ENCODE measurements at places on chromosomes 3 and 15.

GRCh38 chr3:173988909-173989308 is 591.4 kb downstream of the NLGN1 start:
- DNase-seq: no peak

- DNase-seq: no peak
These were observed 7.1 kb upstream of the SSUH2 start for GRCh38 chr3:8651418-8652323.

DNA sequence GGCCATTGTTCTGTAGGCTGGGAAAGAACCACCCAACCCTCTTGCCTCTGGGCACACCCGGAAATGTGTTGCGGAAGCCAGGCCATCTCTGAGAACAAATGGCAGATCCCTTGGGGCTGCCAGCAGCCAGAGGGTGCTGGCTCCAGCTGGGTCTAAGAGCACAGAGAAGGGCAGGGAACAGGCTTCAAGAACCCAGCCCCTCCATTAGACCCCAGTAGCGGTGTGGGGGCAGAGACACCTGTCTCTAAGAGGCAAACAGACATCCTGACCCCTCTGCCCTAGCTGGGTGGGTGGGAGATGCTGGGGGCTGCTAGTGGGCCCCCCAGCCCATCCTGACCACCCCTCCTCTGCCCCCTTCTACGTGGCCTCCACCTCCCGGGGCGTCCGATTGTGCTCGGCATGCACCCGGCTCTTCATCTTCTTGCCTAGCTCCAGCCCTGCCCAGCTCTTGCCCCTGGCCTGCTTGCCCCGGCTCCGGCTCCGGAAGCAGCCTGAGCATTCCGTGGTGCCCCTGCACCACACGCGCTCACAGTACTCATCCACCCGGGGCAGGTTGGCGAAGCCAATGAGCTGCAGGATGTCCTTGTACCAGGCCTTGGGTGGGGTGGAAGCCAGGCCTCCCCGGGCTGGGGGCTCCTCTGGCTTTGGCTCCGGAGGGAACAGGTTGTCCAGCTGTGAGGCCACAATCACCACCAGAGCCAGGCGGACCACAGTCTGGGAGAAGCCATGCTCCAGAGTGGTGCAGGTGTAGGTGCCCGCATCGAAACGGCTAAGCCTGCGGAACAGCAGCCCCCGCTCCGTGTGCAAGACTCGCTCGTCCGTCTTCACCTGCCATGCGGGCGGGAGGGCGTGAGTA is 9.4 kb downstream of the SEMA3G start:
- no peak for DNase-seq

- no peak for DNase-seq
These were observed 858 bp upstream of the SACM1L start for GRCh38 chr3:45688194-45688881.

DNA sequence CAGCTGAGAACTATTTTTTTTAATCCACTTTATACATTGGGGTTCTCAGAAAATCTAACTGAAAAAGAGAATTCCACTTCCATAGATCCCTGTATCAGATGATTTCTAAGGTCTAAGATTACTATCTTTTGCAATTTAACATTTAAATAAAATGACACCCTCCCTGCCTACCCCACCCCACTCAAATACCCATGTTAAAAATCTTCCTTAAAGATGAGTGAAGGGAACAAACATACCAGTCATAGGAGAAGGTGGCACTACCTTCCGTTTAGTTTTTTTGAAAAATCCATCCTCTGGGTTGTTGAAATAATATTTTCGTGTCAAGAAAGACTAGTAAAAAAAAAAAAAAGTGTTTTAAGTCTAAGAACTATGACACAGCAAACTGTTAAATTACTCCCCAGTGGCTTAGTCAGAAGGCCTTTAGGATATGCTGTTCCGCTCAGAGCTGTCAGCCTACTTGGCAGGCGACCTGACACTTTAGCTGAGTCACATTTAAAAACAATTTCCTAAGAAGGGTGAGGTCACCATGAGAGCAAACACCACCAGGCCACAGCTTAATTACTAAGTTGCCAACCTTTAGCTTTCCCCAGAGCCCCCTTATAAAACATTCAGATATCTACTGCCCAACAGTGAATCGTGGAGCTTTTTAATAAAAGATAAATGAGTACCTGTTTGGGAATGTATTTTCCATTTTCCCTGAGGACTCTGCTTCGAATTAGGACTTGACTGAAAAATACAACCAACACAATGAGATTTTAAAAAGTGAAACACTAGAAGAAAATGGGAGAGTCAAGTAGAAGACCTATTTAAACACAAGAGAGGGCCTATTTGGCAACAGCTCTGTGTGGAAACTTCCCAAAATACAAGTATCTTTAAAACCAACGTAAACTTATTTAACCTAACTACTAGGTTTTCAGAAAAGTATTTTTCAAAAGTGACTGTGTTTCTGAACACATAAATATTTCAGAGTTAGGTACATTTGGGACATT is 9.6 kb downstream of the EMC3 start:
- peak; percentile 97 for DNase-seq

GRCh38 chr3:95911767-95912166 is 902.6 kb upstream of the EPHA6 start:
- no peak for DNase-seq

GRCh38 chr3:159763011-159763601 is 225.5 kb upstream of the IL12A start:
- peak; percentile 66 for DNase-seq

DNA sequence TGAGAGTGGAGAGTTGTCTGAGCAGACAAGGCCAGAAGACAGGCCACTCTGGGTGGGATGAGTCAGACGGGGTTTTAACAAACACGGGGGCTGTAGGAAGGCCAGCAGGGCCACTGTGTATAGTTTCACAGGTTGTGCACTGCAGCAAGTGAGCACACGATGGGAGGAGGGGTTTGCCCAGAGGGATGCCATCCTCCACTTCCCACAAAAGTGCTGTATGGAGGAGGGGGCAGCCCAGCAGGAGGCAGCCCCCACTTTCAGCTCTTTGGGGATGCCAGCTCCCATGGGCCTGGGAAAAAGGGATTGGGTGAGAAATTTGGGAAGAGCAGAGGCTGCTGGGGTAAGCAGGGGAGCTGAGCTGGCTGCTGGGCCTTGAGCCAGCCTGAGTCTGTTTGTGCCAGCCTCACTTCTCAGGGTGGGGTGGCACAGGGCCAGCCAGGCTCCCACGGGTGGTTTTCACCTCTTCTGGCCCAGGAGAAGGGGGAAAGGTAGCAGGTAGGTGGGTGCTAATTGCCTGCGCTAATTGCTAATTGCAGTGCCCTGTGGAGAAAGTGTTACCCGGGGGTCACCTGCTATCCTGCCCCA is 6.7 kb downstream of the ZBTB47 start:
- no peak for DNase-seq

DNA sequence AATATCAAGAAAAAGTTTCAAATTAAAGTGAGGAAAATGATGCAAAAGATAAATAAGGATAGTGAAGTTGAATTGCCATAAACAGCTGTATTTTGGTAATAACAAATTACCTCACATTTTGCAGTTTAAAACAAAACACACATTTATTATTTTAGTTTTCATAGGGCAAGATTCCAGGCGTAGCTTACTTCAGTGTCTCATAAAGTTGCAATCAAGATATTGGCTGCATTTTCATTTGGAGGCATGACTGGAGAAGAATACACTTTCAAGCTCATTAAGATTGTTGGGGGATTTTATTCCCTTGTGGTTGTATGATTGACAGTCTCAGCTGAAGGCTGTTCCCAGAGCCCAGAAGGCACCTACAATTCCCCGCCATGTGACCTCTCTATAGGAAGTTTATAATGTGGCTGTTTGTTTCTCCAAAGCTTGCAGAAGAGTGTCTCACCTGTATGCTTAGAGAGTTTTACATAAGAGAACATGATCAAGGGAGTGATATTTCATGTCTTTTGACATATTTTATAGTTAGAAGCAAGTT is 151.4 kb downstream of the OTOL1 start:
- DNase-seq: no peak

DNA sequence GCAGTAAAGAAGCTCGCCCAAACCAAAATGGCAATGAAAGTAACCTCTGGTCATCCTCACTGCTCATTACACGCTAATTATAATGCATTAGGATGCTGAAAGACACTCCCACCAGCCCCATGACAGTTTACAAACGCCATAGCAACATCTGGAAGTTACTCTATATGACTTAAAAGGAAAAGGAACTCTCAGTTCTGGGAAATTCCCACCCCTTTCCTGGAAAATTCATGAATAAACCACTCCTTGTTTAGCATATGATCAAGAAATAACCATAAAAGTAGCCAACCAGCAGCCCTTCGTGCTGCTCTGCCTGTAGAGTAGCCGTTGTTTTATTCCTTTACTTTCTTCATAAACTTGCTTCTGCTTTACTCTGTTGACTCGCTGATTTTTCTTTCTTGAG is 164.6 kb downstream of the SMAD6 start:
- no peak for DNase-seq

DNA sequence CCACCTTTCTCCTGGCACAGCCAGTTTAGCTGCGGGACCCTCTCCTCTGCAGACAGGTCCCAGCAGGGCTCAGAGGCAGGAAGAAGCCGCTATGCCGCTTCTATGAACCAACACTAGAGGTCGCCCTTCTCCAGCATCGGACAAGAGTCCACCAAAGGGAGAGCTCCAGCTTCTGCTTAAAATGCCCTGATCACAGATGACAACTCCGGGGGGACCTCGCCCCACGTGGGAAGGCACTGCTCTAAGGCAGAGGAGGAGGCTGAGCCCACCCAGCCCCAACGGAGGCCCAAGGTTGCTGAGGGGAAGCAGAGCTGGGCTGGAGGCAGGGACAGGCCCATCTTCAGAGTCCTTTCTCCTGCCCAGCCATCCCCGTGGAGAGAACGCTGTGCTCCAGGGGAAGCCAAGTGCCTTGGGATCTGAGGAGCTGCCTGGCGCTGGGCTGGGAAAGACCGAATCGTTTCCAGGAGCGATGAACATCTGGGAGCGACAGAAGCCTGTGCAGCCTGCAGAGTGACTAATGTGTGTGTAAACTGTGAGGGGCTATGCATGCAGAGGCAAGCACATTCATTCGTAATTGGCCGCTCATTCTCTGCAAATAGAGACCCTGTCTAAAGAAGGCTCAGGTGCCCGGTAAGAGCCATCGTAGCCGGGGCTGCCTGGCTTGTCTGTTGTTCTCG is 43.5 kb upstream of the BDH1 start:
- DNase-seq: peak; percentile 60

GRCh38 chr15:41780266-41780665 is 6.0 kb downstream of the MAPKBP1 start:
- DNase-seq: no peak

DNA sequence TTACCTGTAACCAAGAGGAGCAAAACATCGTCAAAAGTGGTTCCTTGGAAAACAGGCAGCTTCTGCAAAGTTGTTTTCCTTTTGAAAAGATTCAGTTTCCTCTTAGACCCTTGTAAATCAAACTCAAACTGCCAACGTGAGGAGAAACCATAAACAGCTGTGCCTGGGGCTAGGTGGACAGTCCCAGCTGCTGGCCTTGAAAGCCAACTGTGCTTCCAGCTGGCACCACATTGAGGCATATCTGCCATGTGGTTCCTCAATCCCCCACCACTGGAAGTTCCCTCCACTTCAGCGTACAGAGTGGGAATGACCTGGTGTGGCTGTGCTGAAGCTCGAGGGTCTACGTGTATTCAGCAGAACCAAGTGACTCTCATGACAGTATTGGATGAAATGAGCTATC is 40.9 kb downstream of the HRH1 start:
- no peak for DNase-seq

GRCh38 chr3:87173071-87173470 is 54.0 kb upstream of the CHMP2B start:
- DNase-seq: no peak

DNA sequence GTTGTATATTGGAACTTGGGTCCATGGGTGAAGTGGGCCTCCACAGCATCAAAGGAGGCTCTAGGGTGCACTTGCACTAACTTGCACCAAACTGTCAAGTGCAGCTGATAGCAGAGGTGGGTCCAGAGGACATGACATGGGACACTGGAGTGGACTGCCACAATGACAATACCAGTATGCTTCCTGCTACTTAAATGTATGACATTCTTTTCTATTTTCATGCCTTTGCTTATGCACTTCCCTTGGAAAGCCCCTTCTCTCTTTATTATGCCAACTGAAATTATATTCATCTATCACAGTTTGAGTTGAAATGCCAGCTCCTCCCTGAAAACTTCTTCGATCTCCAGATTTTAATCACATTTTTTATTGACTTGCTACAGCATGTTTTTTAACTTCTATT is 101.8 kb downstream of the CFAP20DC start:
- no peak for DNase-seq

GRCh38 chr15:90773485-90773884 is 56.3 kb downstream of the BLM start:
- no peak for DNase-seq

DNA sequence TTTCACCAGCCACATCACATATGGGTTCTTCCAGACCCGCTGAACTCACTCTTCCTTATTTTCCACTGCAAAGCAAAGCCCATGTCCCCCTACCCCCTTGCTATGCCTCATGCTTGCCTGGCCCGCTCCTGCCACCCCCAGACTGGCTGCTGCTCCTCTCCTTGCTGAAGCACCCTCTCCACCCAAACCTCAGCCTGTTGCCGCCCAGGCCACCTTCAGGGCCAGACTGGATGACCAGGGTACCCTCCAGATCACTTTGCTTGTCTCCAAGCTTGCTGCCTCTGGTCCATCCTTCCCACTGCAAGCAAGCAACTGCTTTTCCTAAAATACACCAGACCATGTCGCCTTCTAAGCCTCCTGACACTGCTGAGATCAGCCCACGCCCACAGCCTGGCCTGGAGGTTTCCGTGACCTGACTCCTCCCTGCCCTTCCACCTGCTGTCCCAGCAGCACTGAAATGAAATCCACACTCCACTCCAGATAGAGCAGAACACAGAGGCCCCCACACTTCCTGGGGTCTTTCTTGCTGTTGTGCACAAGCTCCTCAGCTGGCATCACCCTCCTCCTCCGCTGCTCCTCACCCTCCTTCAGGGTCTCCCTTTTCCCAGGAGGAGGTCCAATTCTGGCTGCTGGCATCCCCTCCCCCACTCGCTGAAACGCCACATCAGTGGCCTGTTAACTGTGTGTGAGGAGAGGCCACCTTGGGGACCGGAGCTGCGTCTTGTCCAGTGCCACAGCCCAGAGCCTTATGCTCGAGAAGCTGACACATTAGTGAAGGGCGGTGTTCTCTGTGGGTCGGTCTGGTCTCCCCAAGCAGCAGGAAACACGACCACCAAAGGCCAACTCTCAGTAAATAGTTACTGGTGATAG is 99.1 kb downstream of the ADCY5 start:
- DNase-seq: no peak

GRCh38 chr3:155032918-155033317 is 47.2 kb upstream of the MME start:
- peak; percentile 51 for DNase-seq

DNA sequence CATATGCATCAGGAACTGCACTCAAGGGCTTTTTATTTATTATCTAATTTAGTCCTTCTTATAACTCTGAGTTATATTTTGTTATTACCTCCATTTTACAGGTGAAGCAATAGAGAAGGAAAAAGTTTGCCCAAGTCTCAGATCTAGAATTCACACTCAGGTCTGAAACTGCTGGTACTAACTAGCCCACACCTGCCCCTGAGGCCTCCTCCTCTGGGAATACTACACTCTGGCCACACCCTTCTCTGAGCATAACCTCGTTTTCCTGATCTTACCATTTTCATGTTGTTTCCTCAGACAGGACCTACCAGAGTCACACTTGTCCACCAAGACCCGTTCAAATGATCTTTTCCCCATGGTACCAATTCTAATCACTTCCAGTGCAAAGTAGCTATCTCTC is 94.1 kb upstream of the CHRM5 start:
- DNase-seq: no peak

GRCh38 chr15:34818526-34818925 is 23.2 kb upstream of the ACTC1 start:
- DNase-seq: peak; percentile 49

- DNase-seq: no peak
These were observed 3.8 kb downstream of the MKRN2 start for GRCh38 chr3:12560505-12561190.

- DNase-seq: no peak
These were observed 207.1 kb downstream of the LRRN1 start for GRCh38 chr3:4006288-4006687.
